Fibroblast of skin of left biceps (primary cell): ENCODE measurements at places on chromosomes 16 and 17.

GRCh38 chr17:27520491-27521185 is 64.4 kb downstream of the KSR1 start:
- no peak for DNase-seq

- no peak for DNase-seq
Observed at GRCh38 chr17:56710986-56711385, 117.5 kb downstream of the NOG start.

DNA sequence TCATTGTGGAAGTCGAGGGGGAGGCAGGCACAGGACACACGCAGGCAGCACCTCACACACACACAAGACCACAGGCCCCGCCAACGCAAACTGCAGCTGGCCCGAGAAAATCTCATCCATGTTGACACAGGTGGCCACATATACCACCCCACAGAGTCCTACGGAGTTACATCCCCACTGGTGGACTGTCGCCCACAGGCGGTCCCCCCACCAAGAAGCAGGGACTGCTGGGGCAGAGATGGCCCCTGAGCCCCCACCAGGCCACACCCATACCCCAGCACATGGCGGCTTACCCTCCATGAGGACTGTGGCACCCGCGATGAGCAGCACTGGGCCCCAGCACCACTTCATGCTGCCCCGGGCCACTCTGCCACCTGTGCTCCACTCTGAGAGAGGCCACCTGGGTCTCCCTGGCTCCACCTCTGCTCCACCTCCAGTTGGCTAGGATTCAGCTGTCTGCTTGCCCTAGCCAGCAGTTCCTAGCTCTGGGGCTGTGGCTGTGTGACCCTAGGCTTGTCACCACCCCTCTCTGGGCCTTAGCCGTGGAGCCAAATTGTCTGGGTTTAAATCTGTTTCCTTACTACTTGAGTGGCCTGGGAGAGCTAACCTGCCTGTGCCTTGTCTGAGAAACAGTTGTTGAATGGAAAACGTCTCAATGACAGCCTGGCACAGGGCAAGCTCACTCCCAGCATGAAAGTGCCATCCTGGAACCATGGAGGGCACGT is at the start of gene PRSS53:
PRSS53 (minus strand) TSS at position 485 of the 725 bp plus-strand sequence; CDS start at position 351, 134 bp downstream.
- DNase-seq: no peak

- peak; percentile 67 for DNase-seq
Observed at GRCh38 chr17:13044572-13045065, 26.8 kb upstream of the ELAC2 start.

DNA sequence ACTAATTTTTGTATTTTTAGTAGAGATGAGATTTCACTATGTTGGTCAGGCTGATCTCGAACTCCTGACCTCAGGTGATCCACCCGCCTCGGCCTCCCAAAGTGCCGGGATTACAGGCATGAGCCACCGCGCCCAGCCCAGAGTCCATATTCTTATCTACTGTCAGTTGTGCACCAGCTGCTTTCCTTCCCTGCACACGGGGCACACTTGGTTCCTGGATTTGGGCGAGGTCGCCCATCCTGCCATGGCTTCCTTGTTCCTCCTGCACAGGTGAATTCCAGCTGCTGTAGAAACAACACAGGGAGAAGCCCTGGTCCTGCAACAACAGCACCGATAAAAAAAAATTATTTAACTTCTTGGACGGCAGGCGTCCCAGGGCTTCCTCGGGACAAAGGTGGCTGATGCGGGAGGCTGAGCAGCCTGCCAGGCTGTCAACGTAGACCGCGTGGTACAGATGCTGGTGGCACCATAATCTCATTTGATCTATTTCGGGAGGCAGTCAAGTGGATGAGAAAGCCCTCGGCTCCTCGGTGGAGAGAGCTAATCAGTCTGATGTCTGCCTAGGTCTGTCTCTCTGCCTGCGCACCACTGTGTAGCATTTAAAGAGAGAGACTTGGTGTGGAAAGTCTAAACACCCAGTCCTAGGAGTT is 19.1 kb downstream of the RGS9 start:
- no peak for DNase-seq

DNA sequence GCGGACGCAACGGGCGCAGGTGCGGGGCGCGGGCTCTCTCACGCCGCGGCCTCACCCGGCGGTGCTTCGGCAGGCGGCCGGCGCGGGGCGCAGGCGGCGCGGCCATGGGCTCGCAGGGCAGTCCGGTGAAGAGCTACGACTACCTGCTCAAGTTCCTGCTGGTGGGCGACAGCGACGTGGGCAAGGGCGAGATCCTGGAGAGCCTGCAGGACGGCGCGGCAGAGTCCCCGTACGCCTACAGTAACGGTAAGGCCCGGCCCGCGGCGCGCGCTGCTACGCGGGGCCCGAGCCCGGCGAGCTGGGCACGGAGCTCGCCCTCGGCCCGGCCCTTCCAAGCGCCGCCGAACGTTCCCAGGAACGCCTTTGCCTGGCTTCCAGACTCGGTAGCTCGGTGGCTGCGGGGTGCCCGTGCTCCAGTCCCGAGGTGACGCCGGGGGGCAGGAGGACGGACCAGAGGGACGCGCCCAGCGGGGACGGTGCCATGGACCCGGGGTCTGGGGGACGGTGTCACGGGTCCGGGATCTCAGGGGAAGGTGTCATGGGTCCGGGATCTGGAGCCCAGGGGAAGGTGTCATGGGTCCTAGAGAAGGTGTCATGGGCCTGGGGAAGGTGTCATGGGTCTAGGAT is 435 bp downstream of the RAB40C start:
- no peak for DNase-seq
